ENCODE measurements at places on chromosomes 3 and 15.

DNA sequence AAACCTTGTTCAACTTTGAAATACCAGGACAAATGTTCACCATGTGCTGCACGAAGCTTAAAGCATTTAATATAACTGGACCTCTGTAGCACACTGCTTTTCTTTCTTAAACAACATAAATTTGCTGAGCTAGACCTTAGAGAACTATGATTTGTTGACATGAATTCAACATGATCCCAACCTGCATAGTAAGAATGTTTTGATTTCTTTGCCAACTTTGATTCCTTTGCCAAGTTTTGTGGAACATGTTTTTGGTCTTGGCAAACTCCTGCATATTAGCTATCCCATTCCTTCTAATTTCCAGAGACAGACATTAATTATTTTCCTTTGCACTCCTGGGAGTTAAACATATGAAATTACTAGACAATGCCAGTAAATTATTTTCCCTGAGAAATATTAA is 197.2 kb upstream of the RBMS3 start:
- DNase-seq, result no peak

GRCh38 chr3:20680990-20681628 is 495.1 kb upstream of the SGO1 start:
- no peak for DNase-seq

- no peak for DNase-seq
Measured at GRCh38 chr3:71885006-71885405, 100.1 kb upstream of the PROK2 start.

DNA sequence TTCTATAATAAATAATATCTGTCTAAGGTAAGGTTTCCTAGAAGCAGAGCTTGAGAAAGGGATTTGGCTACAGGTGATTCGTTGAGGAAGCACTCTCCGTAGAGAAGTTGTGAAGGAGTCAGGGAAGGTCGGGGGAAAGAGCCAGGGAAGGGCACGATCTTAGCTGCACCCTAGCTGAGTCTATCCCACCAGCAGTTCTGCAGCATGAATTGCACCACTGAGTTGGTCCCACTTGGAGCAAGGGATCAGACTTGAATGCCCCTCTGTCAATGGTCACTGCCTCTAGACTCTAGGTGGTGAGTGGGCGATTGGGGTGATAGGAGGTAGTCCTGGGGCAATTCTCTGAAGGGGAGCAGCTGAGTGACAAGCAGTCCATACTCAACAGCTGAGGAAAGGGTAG is 13.5 kb downstream of the TMC3 start:
- DNase-seq, result no peak

DNA sequence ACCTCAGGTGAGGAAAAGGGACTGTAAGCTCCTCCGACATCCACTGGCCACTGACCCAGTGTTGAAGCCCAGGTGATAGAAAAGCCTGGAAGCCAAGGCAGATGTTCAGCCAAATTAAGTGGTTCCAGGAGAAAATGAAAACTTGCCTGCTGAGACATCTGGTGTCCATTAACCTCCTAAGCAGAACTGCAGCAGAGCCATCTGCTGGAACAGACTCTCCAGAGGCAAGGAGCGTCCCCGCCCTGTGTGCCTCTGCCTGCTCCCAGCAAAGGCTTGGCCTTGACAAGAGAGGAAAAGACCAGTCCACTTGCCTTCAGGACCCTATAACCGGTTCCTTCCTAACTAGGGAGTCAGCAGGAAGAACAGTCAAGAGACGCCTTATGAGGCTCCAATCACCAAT is 48.2 kb downstream of the SRGAP3 start:
- DNase-seq, result no peak

DNA sequence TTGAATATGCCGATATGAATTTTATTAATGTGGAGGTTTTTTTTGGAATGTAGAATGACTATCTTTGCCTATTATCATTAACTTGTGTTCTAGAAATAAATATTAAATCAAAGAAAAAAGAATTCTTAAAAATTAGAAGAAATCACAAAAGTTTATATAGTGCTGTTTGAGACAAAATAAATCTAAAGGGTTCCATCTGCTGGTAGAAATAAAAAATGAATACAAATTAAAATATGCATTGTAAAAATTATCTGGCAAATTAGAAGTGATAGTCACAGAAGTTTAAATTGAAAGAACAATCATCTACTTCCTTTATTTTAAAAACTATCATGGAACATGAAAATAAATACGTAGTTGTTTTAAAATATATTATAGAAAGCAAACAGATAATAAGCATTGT is 22.7 kb upstream of the ZBTB20 start:
- DNase-seq, result no peak

DNA sequence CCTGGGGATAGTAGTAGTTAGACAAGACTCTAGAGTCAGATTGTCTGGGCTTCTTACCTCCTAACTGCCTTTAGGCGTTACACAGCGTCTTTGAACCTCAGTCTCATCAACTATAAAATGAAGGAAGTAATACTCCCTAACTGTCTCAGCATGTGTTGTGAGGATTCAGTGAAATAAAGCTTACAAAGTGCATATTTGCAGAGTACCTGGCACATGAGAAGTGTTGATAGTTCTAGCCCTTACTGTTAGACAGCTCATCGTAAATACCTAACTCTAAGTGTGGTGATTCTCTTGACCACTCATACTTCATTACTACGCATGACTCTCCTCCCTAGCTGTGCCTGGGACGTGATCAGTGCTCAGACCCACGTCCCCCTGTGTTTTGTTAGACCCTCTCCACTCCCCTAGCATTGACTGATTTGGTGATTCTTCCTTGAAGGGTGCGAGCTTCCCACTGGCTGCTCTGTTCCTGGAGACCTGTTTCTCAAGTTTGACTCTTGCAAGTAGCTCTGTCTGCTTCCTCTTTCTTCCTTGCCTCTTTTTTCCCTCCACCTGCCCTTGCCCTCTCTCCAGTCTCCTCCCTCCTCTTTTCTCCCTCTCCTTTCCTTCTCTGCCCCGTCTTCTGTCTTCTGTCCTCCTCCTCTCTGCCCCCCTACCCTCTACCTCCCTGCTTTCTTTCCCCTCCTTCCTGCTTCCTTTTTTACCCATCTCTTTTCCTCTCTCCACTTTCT is 124.2 kb downstream of the SLC25A26 start:
- no peak for DNase-seq

DNA sequence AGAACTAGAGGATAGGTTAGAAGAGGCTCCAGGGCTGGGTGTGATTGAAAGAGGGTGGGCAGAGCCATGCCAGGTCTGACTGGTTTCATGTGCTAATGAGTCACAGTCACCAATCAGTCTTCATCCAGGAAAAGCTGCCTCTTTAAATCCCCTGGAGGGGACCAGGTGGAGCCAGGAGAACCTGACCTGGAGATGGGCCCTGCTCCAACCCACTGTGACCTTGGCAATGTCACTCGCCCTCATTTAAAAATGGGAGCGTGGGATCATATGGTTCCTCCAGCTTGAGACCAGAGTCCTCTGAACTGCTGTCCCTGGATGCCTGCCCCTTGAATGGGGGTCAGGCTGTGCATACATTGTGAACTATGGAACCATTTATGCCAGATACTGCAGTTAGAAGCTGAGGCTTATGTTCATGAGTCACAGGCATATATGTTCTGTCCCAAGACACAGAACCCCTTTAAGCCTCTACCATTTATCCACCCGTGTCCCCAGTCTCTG is 23.0 kb downstream of the HES1 start:
- no peak for DNase-seq

- DNase-seq, result no peak
Measured at GRCh38 chr3:69288161-69288895, 97.6 kb downstream of the FRMD4B start.

GRCh38 chr3:14857506-14857905 is 38.7 kb downstream of the FGD5 start:
- no peak for DNase-seq

- DNase-seq, result no peak
Measured at GRCh38 chr3:168467115-168467714, 371.5 kb upstream of the GOLIM4 start.

GRCh38 chr3:2153053-2153452 is 54.4 kb downstream of the CNTN4 start:
- DNase-seq, result no peak

GRCh38 chr3:99578339-99578970 is 59.9 kb upstream of the COL8A1 start:
- no peak for DNase-seq

GRCh38 chr3:44511238-44511566 is 33.7 kb upstream of the ZNF445 start:
- DNase-seq, result no peak

DNA sequence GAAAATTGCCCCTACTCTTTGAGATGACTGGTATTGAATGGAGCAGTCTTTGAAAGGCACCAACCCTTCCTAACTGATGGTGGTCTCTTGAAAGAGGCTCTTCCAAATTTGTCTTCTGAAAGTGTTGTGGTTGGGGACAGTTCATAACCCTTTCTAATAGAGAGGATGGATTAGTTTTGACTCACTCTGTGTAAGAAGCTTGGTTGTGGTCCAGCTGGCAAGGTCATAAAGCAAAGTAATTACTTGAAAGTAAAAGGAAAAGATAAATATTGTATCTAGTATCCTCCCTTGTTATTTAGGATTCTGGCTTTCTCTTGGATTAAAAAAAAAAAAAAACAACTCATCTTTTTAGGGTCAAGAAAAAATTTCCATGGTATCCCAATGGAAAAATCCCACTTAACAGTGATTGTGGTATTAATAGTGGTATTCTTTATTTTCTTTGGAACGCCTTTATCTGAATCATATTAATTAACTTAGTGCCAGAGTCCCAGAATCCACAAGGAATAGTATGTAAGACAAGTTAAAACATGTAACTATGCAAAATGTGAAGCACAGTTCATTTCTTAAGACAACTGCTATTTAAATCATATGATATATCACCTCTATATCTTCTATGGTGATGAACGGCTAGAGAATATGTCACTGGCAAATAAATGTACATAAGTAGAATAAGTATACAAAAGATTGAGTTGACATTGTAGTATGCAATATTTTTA is 469.3 kb upstream of the CDIN1 start:
- no peak for DNase-seq

DNA sequence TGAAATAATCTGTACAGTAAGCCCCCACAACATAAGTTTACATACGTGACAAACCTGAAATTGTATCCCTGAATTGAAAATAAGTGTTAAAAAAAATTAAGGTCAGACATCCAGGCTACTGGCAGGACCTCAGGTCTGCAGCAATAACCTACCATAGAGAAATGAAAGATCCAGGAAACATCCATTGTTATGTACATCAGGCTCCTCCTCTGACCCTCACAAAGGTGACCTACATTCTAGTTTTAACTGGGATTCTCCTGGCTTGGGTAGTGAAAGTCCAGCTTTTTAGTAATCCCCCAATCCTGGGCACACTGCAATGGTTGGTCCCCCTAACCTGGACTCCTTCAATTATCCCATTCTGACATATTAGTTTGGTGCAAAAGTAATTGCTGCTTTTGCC is 749.6 kb upstream of the LMCD1 start:
- DNase-seq, result no peak

GRCh38 chr3:12349895-12350811 is 61.3 kb downstream of the PPARG start:
- no peak for DNase-seq

DNA sequence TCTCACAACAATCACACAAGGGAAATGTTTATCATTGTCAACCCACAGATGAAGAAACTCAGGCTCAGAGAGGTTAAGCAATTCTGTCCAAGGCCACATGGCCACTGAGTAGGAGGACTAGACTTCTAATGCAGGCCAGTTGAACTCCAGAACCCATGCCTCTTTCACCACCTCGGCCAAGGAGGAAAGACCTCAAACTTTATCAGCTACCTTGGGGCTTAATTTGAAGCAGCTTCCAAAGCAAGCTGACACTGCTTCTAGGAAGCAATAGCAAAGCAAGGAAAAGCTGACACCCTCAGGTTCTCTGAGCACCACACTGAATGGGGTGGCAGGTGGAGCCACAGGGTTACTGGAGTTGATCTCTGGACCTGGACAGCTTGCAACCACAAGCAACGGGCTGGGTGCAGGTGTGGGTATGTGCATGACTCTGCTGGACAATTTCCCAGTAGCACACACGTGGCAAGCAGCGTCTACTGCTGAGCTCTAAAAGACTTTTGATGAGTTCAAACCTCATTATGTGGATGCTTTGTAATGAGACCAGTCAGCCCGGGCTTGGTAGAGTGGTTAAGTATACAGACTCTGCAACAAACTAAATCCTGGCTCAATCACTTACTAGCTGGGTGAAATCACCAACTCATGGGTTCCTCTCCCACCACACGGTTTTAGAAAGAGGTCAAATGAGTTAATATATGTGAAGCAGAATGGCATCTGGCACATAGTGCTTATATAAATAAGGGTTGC is 23.1 kb downstream of the CCNL1 start:
- DNase-seq, result no peak

DNA sequence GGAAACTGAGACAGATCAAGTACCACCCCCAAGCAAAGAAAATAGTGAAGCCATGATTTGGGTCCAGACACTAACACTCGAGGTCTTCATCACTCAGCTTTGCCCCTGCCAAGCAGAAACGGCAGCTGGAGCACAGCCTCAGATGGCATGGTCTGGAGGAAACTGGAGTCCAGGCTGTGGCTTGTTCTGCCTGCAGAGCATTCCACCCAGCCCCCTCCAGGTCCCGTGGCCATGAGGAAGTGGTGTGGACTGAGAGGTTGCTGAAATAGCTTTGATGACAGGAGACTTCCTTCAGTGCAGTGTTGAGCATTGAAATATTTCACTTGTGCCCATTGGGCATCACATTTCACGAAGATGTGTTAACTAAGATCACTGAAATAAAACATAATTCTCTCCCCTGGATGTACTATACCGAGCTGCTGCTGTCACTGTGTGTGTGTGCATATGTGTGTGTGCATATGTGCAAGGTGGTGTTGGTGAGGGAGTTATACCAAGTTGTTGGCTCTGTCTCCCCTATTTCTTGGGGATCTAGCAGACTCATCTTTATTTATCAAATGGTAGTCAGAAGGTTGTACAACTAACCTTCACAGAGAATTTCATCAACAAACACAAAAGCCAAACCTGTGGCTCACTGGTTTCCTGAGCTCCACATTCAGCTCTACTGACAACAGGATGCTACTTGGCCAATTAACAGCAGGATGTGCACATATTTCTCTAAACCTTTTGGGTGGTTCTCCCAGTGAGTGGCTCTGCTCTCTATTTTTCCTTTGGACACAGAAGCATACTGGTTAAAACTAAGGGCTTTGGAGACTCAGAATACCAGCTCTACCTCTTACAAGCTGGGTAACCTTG is 660.1 kb upstream of the CFAP20DC start:
- no peak for DNase-seq

- no peak for DNase-seq
Measured at GRCh38 chr3:172102883-172103310, 63.5 kb downstream of the FNDC3B start.

DNA sequence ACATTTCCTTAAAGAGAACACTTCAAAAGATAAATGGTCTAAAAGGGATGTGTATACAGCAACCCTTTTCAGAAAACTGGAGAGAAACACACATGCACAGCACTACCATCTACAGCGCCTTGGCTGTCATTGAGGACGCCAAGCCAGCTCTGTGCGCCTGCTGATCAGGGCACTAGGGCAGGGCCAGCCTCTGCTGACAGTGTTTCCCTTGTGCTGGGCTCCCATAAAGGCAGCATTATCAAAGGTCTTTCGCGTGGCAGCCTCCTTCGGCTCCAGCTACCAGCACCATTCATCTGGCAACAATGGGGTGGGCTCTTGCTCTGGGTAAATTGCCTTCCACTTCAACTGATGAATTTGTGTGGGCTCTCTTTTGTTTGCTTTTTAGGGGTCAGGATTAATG is 53.4 kb downstream of the LDHAL6B start:
- DNase-seq, result no peak
